Karpas-422 (cell line): ENCODE measurements at places on chromosomes 16 and 17. TPM values are rescaled to one million over a fixed set of nuclear protein-coding genes. Genes with fewer than 3 reads are reported as not detected.
A peak's percentile ranks its signal among the peaks of the same experiment; 100 is the strongest.

GRCh38 chr17:50668025-50668837, 33.5 kb downstream of the ABCC3 start:
- no peak for DNase-seq

DNA sequence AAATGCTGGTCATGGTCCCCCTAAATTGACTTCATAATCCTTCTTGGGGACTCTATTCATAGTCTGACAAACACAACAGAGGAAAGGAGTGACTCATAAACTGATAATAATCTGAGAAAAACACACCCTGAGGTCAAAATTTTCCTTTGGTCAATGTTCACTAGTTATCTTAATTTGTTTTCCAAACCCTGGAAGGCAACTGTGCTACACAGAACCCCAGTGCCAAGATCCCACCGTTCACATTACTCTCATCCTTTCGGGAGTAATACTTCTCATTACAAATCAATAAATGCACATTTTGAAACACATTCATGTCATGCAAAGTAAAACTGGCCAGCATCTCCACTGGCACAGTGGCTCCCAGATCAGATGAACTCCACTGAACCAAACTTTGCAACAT, 23.2 kb downstream of the COIL start:
- no peak for DNase-seq

The SULT1A4 gene
- 2.1 and 9.0 TPM in 2 replicates for total RNA-seq

- DNase-seq = no peak
Measured at GRCh38 chr17:6668727-6669425, 17.3 kb downstream of the C17orf100 start.

GRCh38 chr16:54280751-54281150, 5.8 kb downstream of the IRX3 start:
- no peak for DNase-seq

The MT1E gene
- not detected in 2 replicates for total RNA-seq

The IL34 gene
- total RNA-seq = not detected in 2 replicates

- DNase-seq = peak; percentile 88
Measured at GRCh38 chr17:78842881-78843565, 2.4 kb upstream of the USP36 start.

DNA sequence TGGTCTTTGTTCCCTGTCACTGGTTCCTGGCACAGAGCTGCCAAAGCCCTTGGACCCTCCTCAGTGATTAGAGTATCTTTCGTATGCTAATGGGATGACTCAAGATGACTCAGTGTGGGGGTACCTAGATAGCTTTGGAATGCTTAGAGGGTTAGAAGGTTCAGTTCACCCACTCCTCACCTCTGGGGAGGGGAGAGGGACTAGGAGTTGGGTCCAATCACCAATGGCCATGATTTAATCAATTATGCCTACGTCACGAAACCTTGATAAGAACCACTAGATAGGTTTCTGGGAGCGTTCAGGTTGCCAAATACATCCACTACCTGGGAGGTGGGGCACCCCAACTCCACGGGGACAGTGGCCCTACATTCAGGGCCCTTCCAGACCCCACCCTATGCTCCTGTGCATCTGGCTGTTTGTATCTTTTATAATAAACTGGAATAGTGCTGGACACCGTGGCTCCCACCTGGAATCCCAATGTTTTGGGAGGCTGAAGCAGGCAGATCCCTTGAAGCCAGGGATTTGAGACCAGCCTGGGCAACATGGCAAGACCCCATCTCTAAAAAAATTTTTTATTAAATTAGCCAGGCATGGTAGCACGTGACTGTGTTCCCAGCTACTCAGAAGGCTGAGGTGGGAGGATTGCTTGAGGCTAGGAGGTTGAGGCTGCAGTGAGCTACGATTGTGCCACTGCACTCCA, 29.2 kb upstream of the LITAF start:
- no peak for DNase-seq

The JPT1 gene
- total RNA-seq = 98.2 and 159 TPM in 2 replicates

The SLX4 gene
- total RNA-seq = 9.1 and 12.7 TPM in 2 replicates

DNA sequence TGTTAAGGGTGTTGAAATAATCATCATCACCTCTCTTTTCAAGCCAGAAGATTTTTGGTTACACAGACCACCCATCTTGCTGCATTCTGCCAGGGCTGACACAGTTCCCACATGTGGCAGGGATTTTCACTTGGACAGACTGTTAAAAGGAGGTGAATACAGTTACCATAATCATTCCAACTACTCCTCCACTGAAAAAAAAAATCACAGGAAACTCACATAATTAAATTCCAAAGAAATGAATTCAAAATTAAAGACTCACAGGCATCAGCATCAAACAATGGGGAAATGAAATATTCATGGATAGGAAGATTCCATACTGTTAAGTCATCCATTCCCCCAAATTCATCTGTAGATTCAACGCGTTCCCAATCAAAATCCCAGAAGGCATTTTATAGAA, 209.4 kb downstream of the MRTFB start:
- no peak for DNase-seq

DNA sequence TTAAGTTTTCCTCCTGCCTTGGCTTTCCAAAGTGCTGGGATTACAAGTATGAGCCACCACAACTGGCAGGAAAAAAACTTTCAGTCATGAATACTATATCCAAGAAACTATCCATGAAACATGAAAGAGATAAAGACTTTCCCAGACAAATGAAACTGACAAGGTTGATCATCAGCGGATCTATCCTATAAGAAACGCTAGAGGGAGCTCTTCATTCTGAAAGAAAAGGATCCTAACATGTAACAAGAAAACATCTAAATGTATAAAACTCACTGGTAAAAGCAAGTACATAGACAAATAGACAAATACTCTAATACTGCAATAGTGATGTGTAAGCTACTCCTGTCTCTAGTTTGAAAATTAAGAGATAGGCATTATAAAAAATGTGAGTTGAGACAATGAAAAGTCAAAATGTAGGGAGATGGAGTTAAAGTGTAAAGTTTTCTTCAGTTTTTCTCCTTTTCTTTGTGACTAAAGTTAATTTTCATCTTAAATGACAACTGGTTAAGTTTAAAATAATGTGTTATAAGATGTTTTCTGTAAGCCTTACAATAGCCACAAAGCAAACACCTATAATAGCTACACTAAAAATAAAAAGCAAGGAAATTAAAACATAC, 79.6 kb upstream of the TEKT1 start:
- peak; percentile 80 for DNase-seq

The CCL16 gene
- not detected in 2 replicates for total RNA-seq

DNA sequence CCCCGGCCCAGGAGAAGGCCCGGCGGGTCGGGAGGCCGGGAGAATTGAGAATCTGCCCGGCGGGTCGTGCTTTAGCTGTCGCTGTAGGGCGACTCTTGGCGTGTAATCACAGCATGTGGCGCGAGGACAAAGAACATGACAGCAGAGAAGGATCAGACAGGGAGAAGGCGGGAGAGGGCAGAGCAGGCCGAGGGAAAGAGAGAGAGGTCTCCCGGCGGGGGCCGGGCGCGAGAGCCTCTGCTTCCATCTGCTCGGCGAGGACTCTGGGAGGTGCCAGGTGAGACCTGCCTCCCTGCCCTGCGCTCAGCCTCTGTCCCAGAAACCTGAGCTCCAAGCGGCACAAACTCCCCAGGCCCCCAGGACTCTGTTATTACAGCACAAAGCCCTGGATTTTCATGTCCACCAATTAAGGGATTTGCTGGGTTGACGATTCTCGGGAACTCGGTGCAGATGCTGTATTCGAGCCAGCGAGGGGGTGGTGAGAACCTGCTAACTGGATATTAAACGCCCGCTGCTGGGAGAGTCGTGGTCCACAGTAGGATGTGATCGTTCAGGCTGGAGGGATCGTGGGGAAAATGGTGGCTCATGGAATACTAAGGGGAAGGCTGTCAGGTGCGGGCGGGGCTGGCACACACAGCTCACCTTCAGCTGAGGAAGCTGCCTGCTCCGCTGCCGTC, 172.0 kb upstream of the CIBAR2 start:
- no peak for DNase-seq

DNA sequence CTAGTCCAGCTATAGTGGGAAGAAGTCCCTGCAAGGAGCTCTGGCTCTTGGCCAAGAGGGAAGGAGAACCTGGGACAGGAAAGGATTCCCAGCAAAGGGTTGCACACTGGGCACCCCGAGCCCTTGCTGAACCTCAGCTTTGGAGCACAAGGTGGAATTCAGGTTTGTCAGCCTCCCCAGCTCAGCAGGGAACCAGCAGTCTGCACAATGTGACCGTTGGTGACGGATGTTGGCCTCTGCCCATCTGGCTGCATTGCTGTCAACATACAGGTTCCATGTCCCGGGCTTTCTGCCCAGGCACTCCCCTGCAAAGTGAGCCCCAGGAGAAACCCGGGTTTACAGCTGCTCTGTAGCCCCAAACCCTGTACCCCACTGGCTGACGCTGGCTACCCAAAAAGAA, 6.7 kb downstream of the RPRML start:
- no peak for DNase-seq

DNA sequence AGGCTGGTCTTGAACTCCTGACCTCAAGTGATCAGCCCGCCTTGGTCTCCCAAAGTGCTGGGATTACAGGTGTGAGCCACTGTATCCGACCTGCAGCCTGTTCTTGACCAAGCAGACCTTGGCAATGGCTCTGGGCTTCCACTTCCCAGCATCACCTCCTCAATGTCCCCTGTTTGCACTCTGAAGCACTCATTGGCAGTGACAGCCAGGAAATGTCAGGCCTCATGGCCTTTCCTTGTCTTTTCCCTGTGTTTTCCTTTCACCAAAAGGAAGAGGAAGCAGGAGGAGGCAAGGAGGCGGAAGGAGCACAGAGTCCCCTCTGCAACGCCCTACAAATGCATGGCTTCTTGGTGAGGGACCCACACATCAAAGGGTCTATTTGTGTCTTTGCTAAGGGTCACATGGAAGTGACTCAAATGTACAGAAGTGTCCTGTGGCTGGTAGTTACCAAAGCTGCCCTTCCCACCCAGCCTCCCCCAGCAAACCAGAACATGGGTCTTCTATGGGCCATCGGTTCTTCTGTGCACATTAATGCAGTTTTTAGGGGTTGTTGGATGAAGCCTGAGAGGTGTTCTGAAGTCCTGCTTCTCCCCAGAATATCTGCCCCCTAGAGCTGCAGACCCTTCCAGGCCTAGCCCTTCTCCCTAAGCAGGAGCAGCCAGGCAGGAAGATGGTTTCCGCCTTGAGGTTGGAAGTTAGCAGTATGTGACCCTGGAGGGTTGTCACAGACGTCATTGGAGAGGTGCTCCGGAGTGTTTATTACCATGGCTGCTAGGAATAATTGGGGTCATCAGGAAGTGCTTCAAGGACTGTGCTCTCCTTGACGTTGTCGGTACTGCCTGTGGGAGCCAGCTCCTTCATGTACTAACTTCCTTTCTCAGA, 60.8 kb downstream of the WIPI1 start:
- DNase-seq = no peak

GRCh38 chr17:70375813-70376770, 206.8 kb downstream of the KCNJ2 start:
- no peak for DNase-seq

GRCh38 chr17:7392696-7393612, 1.4 kb downstream of the PLSCR3 start:
- no peak for DNase-seq

DNA sequence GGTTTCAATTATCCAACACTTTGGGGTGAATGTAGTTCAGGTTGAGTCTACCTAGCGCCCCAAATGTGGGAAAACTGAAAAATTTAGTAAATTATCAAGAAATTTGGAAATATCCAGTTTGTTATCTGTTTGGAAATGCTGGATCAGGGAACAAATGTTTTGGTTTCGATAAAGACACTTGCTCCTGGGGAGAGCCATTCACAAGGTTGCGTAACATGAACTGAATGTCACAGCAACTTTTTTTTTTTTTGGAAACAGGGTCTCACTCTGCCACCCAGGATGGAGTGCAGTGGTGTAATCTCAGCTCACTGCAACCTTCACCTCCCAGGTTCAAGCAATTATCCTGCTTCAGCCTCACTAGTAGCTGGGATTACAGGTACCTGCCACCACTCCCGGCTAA, 286.4 kb downstream of the GRIN2A start:
- DNase-seq = no peak

GRCh38 chr17:12727881-12728280, 61.4 kb upstream of the ARHGAP44 start:
- no peak for DNase-seq

The LITAFD gene
- total RNA-seq = 0.45 TPM in 1 of 2 replicates, not detected in the other

GRCh38 chr16:35196313-35196712, 1736.9 kb downstream of the TP53TG3F start:
- no peak for DNase-seq

The ATP2A1 gene
- total RNA-seq = 0.75 and 4.4 TPM in 2 replicates

GRCh38 chr16:14346278-14347142, 275.4 kb downstream of the MRTFB start:
- no peak for DNase-seq

The CSH1 gene
- total RNA-seq = not detected in 2 replicates

DNA sequence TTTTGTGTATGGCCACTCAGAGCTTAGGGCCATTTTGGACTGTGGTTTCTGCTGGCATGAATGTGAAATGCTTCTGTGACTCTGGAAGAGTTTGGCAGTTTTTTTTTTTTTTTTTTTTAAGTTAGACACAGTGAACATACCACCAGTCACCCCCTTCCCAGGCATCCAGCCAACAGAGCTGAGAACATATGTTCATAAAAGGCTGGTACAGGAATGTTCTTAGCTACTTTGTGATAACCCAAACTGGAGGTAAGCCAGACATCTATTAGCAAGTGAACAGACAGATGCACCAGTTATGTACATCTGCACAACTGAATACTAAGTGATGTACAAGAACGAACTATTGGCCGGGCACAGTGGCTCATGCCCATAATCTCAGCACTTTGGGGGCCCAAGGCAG, 92.7 kb downstream of the ABCC1 start:
- no peak for DNase-seq

DNA sequence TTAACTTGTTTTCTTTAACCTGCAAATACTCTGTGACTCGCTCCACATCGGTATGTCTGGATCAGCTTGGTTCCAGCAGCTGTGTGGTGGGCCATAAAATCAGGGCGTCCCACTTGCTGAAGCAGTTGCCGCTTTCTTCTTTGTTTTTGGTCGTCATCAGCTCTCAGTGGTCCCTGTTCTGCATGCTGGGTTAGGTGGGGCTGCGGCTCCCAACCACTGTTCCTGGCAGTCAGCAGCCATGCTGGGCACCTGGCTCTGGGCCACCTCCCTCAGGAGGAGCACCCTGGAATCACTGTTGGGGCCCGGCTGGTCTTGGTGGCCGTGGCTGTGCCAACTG, 23.0 kb downstream of the MGRN1 start:
- no peak for DNase-seq

The TBC1D3E gene
- total RNA-seq = not detected in 2 replicates

- DNase-seq = peak; percentile 74
Measured at GRCh38 chr17:38415250-38416194, 12.7 kb upstream of the ARHGAP23 start.

- DNase-seq = no peak
Measured at GRCh38 chr16:73921295-73921694, 375.3 kb upstream of the PSMD7 start.
